Erythroblast (primary cell): ENCODE measurements at places on chromosomes 6 and 20.

DNA sequence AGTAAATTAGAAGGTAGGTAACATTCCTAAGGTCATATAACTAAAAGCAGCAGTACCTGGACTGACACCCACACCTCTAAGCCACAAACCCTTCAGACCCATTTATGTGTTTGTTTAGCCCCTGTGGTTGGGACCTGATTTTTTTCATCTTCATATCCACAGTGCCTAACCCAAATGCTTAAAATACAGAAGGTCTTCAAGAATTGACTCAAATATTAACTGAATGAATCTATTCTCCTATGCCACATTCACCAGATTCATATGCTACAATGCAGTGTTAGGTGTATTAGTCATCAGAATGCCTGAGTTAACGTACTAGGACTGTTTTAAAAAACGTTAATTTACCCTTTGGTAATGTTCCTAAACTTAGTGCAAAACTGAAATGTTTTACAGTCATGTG is 124.8 kb downstream of the AHI1 start:
- DNase-seq, result no peak

- DNase-seq, result no peak
Observed at GRCh38 chr6:45505470-45505869, 127.7 kb upstream of the SUPT3H start.

GRCh38 chr6:135937106-135937505 is 85.6 kb downstream of the PDE7B start:
- DNase-seq, result no peak

- DNase-seq, result no peak
Observed at GRCh38 chr20:44891826-44892225, 6.3 kb downstream of the YWHAB start.

DNA sequence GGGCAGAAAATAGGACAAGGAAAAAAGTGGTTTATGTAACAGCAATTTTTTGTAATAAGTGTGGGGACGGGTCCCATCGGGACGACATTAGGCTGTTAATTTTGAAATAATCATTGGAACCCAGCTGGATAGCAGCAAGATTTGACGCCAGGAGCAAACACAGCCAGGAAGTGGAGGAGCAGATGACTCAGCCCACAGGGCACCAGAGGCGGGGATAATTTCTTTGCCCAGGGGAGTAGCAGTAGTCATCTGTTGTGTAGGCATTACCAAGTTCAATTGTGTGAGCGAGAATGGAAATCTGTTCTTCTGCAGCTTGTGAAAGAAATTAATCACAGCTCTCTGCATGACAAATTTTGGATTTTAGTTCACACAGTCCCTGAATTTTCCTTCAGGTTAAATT is 22.6 kb upstream of the RIN2 start:
- no peak for DNase-seq

DNA sequence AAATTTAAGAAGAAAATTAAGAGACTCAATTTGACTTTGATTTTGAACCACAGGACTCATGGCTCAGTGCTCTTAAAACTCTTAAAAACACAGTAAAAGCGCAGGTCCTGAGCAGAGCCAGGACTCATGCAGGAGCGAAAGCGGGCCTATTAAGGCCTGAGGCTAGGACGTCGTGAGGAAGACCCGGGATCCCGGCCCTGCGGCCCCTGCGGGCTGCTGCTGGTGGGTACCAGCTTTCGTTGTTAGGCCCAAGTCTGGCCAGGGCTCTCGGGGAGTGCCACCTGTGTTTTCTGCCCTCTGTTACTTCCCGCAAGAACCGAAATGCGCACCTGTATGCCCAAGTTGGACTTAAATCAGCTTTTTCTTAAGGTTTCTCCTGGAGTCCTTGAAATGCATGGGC is 3.4 kb upstream of the PAX1 start:
- no peak for DNase-seq

- DNase-seq, result no peak
Observed at GRCh38 chr6:2956930-2957685, 14.3 kb downstream of the SERPINB6 start.

DNA sequence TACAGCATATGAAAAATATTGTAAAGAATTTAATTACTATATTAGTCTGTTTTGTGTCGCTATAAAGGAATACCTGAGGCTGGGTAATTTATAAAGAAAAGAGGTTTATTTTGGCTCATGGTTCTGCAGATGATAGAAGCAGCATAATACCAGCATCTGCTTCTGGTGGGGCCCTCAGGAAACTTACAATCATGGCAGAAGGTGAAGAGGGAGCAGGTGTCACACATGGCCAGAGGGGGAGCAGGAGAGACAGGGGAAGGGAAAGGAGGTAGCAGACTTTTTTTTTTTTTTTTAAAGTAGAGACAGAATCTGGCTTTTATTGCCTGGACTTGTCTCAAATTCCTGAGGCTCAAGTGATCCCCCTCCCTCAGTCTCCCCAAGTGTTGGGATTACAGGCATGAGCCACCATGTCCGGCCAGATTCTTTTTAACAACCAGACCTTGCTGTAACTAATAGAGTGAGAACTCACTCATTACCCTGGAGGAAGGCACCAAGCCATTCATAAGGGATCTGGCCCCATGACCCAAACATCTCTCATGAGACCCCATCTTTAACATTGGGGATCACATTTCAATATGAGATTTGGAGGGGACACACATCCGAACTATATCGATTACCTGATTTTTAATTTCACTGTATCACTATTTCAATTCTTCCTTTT is 64.6 kb downstream of the MAN1A1 start:
- DNase-seq, result peak; percentile 70

GRCh38 chr20:12598894-12599293 is 409.9 kb upstream of the SPTLC3 start:
- DNase-seq, result no peak

GRCh38 chr6:115137910-115138309 is 795.1 kb upstream of the HS3ST5 start:
- DNase-seq, result no peak
